ENCODE measurements at places on chromosomes 7 and 10. TPM values are rescaled to one million over a fixed set of nuclear protein-coding genes. Genes with fewer than 3 reads are reported as not detected.

CTAGE4 gene
- 23.3 TPM for total RNA-seq

DNA sequence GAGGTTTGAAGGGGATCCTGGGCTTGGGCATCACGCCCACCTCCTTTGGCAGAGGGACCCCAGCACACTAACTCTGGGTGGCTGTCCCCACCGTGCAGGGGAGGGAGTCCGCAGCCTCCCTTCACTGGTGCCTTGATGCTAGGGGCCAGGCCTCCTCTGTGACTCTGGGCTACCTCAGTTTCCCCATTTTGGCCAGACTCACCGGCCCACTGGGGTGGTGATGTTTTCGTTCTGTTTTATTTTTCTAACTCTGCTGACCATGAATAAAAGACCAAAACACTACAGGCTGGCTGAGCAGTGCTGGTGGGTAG, 503 bp upstream of the TRIP6 start:
- H3K4me3 ChIP-seq = peak overlapping the region; percentile 92
- no peak for DNase-seq
- H3K27me3 ChIP-seq = no peaks in the 10 kb centered on the region
- peaks cover 29% of the 10 kb centered on the region for H3K36me3 ChIP-seq
- H3K4me1 ChIP-seq = peaks cover 8% of the 10 kb centered on the region

- H3K36me3 ChIP-seq = no peaks in the 10 kb centered on the region
- no peaks in the 10 kb centered on the region for H3K27me3 ChIP-seq
- H3K4me1 ChIP-seq = peaks cover 6% of the 10 kb centered on the region
- no peak overlapping the region for H3K4me3 ChIP-seq
- no peak for DNase-seq
- H3K27ac ChIP-seq = no peak overlapping the region
Measured at GRCh38 chr7:137074391-137075030, 206.1 kb downstream of the CHRM2 start.

HABP2 gene
- total RNA-seq = 0.09 TPM

DNA sequence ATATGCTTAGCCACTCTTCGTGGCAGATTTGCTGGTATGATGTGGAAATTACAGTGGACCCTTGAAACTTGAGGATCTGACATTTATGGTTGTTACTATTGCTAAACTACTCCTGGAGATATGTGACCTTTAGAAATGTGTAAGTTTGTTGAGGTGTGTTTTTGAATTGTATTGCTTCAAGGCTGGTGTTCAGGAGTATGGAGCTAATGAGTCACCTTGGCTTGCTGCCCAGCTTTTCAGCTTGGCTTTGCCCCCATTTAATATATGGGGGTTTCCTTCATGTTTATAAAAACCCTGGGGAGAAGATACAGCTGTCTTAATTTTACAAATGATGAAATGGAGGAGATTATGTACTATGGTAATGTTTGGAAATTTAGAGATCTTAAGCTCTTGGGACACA, 11.6 kb downstream of the HBP1 start:
- no peaks in the 10 kb centered on the region for H3K27me3 ChIP-seq
- no peak overlapping the region for H3K4me3 ChIP-seq
- no peaks in the 10 kb centered on the region for H3K4me1 ChIP-seq
- H3K36me3 ChIP-seq = peaks cover 29% of the 10 kb centered on the region
- DNase-seq = no peak

ZDHHC4 gene
- total RNA-seq = 46.4 TPM

SLC16A9 gene
- total RNA-seq = 4.0 TPM

GRCh38 chr7:71308096-71308495, 176.2 kb downstream of the GALNT17 start:
- peaks cover 45% of the 10 kb centered on the region for H3K36me3 ChIP-seq
- peak overlapping the region; percentile 9 for H3K27ac ChIP-seq
- H3K4me1 ChIP-seq = peaks cover 57% of the 10 kb centered on the region
- DNase-seq = no peak

GRCh38 chr7:79051915-79052314, 401.6 kb downstream of the MAGI2 start:
- no peaks in the 10 kb centered on the region for H3K36me3 ChIP-seq
- no peaks in the 10 kb centered on the region for H3K27me3 ChIP-seq
- no peak overlapping the region for H3K27ac ChIP-seq
- DNase-seq = no peak
- H3K4me1 ChIP-seq = 0 out of 2 replicates have a peak, but pooled peaks cover 8% of the 10 kb centered on the region

DNA sequence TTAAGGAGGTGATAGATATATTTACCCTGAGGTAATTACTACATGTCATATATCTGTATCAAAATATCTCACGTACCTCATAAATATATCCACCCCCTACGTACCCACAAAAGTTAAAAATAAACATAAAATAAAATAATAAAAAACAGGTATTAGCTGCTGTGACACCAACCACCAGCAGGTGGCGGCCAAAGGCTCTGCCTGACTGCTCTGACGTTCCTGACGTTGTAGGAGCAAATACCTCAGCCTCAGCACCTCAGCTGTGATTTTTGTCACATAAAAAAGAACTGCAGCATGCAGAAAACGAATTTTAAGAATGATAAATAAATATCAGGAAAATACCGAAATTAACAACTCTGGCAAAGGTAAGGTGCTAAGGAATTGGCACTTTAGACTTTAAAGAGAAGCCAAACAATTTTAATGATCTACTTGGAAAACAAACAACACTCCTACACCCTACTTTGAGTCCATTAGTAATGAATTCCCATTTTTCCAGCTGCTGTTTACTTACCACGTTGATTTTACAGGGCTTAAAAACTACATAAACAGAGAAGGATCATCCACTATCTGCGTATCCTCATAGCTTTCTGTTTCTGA, 125.4 kb upstream of the TARP start:
- no peak overlapping the region for H3K27ac ChIP-seq
- DNase-seq = peak; percentile 45
- H3K4me1 ChIP-seq = peaks cover 3% of the 10 kb centered on the region

- DNase-seq = no peak
- no peaks in the 10 kb centered on the region for H3K36me3 ChIP-seq
- no peaks in the 10 kb centered on the region for H3K4me1 ChIP-seq
- no peak overlapping the region for H3K4me3 ChIP-seq
- no peak overlapping the region for H3K27ac ChIP-seq
Measured at GRCh38 chr10:78255214-78255613, 221.6 kb downstream of the RPS24 start.

GRCh38 chr7:101550641-101551541, 78.2 kb downstream of the MYL10 start:
- peak; percentile 11 for DNase-seq
- H3K4me3 ChIP-seq = no peak overlapping the region

DNA sequence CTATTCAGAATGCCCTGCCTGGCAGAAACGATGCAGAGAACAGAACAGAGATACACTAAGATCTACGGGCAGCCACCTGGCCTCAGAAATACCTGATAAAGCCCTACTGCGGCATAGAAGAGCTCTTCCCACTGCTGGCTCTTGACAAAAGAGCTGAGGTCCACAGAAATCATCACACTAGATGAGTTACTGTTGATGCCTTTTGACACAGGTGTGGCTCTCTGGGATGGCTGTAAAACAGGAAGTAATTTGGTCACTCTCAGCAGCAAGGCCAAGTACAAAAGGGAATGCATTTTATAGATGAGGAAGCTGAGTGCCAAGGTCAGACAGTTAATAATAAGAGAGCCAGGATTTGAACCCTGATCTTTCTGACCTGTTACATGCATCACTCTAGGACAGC, 35.0 kb upstream of the ACSL5 start:
- no peaks in the 10 kb centered on the region for H3K27me3 ChIP-seq
- H3K4me3 ChIP-seq = no peak overlapping the region
- H3K4me1 ChIP-seq = no peaks in the 10 kb centered on the region
- no peaks in the 10 kb centered on the region for H3K36me3 ChIP-seq
- H3K27ac ChIP-seq = no peak overlapping the region

DNA sequence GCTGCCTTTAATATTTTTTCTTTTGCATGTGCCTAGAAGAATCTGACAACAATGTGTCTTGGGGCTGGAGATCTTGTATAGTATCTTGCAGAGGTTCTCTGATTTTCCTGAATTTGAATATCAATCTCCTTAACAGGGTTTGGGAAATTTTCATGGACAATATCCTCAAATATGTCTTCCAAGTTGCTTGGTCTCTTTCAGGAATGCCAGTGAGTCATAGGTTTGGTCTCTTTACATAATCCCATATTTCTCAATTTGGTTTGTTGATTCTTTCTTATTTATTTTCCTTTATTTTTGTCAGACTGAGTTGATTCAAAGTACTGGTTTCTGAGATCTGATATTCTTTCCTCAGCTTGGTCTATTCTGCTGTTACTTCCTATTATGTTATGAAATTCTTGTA, 208.7 kb upstream of the GLI3 start:
- H3K4me1 ChIP-seq = no peaks in the 10 kb centered on the region
- H3K36me3 ChIP-seq = 0 out of 2 replicates have a peak, but pooled peaks cover 3% of the 10 kb centered on the region
- H3K27ac ChIP-seq = no peak overlapping the region
- no peaks in the 10 kb centered on the region for H3K27me3 ChIP-seq
- no peak overlapping the region for H3K4me3 ChIP-seq

DNA sequence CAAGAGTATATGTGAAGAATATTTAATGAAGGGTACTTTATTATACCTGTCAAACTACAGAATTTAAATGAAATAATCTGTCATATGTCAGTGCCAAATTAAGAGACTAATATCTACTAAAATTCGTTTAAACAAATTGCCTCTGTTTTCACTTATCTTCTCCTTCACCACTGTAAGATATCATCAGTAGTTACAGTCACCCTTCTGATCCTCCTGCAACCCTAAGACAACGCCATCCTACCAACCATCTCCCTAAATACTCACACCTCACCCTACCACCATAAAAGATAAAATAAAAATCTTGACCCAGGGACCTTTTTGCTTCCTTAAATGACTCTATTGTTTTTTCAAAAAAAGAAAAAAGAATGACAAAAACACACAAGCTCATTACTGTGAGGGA, 20.8 kb downstream of the EZH2 start:
- H3K4me1 ChIP-seq = peaks cover 41% of the 10 kb centered on the region
- peaks cover 11% of the 10 kb centered on the region for H3K36me3 ChIP-seq
- H3K27me3 ChIP-seq = no peaks in the 10 kb centered on the region
- no peak overlapping the region for H3K4me3 ChIP-seq
- DNase-seq = no peak
- peak overlapping the region; percentile 8 for H3K27ac ChIP-seq

SLC18A2 gene
- total RNA-seq = 7.1 TPM

OR6B1 gene
- total RNA-seq = not detected

- DNase-seq = no peak
- peaks cover 16% of the 10 kb centered on the region for H3K4me1 ChIP-seq
- no peaks in the 10 kb centered on the region for H3K27me3 ChIP-seq
- no peak overlapping the region for H3K4me3 ChIP-seq
- H3K27ac ChIP-seq = peak overlapping the region; percentile 53
Measured at GRCh38 chr10:109886781-109887140, 36.5 kb downstream of the XPNPEP1 start.

DNAH11 gene
- 4.2 TPM for total RNA-seq

GRCh38 chr7:51114501-51114900, 202.1 kb downstream of the COBL start:
- no peak for DNase-seq
- H3K4me3 ChIP-seq = no peak overlapping the region
- H3K27ac ChIP-seq = no peak overlapping the region
- H3K36me3 ChIP-seq = peaks cover 11% of the 10 kb centered on the region
- H3K27me3 ChIP-seq = no peaks in the 10 kb centered on the region

CYP26A1 gene
- total RNA-seq = 3.1 TPM

TFAM gene
- total RNA-seq = 77.4 TPM

Data from WTC11 (cell line).